ENCODE measurements at places on chromosomes 2 and 18.
A peak's percentile ranks its signal among the peaks of the same experiment; 100 is the strongest.

DNA sequence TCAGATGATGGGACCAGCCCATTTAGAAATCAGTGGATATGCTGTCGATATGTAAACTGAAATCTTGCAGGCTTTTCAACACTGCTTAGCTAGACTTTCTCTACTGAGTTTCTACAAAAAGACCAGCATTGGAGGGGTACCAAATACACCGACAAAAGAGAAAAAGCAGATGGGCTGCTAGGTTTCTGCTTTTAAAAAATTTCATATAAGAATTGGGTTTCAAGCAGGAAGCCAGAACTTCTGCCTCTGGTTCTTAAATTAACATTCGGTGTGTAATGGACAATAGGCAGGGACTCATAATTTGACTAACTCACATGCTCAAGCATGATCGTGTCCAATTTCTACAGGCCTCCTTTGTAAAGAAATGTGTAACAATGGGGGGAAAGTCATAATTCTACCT, 3.1 kb downstream of the ARL4C start:
- DNase-seq = peak; percentile 29

DNA sequence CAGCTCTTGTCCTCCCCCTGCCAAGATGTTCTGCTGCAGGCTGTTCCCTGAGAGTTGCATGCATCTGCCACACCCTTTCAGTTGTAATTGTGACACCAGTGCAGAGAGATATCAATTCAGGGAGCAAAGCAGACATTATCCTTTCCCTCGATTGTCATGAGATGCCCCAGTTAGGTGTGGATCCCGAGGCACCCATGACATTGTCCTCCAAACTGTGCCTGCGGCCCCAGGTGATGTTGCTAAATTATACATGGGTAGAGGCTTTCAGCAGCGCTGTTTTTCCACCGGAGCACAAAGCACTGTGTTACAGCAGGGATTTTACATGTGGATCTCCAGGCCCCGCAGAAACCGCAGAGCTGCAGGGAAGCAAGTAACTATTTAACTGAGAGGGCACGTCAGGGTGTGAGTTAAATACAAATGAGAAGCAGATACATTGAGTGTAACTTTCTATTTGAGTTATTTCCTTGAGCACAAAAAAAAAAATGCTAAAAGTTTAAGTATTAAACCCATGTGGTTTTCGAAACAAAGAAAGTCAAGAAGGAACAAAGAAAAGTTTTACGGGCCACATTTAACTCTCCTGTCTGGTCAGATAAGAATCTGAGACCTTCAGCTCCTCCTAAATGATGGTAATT, 90.3 kb upstream of the BCL2L11 start:
- no peak for DNase-seq

DNA sequence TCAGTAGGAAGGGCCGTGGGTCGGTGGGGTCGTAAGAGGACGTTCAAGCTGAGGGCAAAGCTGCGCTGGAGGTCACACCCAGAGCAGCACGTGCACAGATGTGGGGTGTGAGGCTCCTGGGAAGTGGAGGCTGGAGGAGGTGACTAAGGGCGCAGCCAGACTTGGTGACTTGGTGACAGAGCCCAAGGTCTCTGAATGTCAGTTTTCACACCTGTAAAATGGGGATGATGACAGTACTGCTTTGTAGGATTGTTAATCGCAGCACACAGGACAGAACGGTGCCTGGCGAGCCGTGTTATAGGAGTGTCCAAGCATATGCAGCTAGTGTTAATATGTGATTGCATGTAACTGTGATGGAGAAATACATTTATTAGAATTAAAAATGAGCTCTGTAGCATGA, 40.8 kb downstream of the NTSR2 start:
- no peak for DNase-seq

DNA sequence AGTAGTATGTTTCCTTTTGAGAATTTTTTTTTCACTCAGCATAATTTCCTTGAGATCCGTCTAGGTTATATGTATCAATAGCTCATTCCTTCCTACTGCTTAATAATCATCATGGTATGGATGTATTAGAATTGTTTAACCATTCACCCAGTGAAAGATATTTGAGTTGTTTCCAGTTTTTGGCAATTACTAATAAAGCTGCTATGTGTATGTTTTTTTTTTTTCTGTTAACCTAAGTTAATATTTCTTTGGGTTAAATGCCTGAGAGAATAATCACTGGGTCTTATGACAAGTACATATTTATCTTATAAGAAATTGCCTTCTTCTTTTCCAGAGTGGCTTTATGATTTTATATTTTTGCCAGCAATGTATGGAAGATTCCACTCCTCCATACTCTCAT, 96.4 kb upstream of the ST6GAL2 start:
- DNase-seq = peak; percentile 52

GRCh38 chr18:2610549-2610948, 39.2 kb downstream of the NDC80 start:
- no peak for DNase-seq

GRCh38 chr2:39266139-39266805, 22.5 kb upstream of the CDKL4 start:
- no peak for DNase-seq

DNA sequence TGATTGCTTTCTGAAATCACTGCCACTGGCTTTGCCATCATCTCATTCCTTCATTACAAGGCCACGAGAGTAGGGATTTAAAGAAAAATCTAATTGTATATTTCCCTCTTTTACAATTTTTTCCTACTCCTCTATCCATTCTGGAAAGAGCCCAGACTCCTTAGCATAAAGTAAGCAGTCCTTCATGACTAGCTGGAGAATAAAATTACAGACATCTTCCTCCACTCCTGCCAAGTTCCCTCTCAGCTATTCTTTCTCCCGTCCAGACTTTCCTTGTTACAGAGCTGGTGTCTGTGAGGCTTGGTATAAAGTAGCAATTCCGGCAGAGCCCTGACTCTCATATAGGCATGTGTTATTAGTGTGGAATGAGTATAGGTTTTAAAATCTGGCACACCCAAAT, 806.8 kb downstream of the PLCL1 start:
- DNase-seq = no peak

- DNase-seq = no peak
Measured at GRCh38 chr2:177717831-177718618, 325.5 kb downstream of the AGPS start.

DNA sequence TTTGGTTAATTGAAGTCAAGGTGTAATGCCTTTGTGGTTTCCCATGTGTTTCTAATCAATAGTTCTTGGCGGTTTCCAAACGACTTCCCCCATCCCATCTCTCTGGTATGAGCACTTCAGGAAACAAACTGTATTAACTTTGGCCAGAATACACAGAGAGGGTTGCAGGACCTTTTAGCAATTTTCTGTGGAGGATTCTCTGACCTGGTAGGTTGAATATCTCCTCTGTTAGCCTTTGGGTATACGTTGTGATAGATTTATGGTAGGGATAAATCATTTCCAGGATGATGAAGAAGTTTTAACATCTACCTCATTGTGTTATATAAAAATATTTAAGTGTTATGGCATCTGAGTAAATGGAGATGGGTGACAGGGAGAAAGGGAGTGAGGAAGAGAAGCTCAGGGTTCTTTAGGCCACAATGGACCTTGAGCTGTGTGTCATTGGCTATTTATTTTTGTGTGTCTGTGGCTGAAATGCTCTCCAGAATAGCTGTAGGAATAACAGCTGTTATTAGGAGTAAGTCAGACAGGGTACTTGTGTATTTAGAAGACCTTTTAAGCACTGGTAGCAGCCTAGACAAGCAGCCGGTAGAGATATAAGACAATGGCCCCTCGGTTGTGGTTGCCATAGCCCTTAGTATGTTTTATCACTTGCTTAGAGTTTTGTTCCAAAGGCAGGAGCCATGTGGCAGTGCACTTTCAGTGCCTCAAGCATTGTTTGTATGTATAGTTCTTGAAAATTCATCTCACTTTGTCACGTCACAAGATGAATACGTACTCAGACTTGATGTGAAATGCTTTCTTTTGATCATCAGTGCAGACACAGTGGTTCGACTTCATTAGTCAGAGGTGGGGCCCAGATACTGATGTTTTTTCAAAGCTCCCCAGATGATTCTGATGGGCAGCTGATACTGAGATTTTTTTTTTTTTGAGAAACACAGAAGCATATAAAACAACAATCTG, 91.1 kb downstream of the FMNL2 start:
- peak; percentile 60 for DNase-seq

DNA sequence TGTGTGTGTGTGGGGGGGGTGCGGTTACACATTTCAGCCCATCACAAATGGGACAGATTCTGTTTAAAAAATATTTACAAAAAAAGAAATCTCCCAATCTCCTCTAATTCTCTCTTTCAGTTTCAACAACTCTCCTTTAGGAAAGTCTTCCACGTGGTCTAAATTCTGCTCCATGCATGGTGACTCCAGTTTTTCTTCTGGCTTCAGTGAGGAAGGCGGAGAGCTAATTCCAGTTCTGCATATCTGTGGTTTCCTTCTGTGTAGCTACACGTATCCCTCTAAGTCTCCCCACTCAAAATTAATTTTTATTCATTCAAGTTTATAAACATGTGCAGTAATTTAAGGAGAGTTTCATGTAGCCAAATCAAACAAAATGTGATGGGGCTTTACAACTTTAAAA, 111.6 kb downstream of the SLC4A3 start:
- peak; percentile 38 for DNase-seq

- no peak for DNase-seq
Measured at GRCh38 chr2:100235098-100235497, 87.2 kb downstream of the LONRF2 start.

- DNase-seq = no peak
Measured at GRCh38 chr18:74290021-74290420, 1.7 kb downstream of the CYB5A start.

DNA sequence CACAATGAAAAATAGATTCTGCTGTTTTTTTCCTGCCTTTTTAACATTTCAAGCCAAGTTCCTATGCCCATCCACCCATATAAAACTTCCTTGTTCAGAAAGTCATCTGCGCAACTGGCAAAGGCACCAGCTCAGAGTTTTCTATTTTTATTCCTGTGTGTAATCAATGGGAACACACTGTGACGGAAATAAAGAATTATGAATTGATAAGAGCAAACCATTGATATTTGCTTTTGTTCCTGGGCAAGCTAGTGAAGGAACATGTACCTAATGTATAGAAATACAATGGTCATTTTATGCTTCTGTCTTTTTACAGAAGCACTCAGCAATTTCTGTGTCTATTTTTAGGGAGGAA, 30.8 kb upstream of the AAK1 start:
- no peak for DNase-seq

- peak; percentile 98 for DNase-seq
Measured at GRCh38 chr2:112794131-112794733, 9.9 kb upstream of the IL1A start.

All from fibroblast of the aortic adventitia (primary cell).